NCI-H1930 (cell line): ENCODE measurements at places on chromosomes 2 and 18.

DNA sequence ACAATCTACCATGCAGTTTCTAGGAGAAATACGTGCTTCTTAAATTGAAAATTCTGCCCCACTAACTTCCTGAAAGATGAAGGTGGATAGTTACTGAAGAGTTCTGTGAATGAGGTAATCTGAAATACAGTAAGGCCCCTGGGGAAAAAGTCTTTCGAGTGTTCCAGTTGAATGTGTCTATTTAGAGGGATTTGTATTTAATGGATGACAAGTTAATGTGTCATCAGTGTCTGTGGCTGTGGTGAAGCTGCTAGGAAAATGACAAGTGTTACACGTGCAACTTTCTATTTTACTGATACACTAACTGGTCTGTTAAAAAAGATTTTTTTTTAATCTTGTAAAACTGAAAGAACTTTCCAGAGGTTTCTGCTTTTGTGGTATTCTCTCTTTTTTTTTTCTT, 384.6 kb downstream of the STK39 start:
- no peak for DNase-seq

DNA sequence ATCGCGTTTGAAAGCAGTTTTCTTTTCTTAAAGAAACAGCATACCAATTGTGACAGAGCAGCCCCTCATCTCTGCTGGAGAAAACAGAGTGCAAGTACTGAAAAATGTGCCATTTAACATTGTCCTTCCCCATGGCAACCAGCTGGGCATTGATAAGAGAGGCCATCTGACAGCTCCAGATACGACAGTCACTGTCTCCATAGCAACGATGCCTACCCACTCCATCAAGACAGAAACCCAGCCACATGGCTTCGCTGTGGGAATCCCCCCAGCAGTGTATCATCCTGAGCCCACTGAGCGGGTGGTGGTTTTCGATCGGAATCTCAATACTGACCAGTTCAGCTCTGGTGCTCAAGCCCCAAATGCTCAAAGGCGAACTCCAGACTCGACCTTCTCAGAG, 9.5 kb downstream of the GRHL1 start:
- DNase-seq, result no peak

DNA sequence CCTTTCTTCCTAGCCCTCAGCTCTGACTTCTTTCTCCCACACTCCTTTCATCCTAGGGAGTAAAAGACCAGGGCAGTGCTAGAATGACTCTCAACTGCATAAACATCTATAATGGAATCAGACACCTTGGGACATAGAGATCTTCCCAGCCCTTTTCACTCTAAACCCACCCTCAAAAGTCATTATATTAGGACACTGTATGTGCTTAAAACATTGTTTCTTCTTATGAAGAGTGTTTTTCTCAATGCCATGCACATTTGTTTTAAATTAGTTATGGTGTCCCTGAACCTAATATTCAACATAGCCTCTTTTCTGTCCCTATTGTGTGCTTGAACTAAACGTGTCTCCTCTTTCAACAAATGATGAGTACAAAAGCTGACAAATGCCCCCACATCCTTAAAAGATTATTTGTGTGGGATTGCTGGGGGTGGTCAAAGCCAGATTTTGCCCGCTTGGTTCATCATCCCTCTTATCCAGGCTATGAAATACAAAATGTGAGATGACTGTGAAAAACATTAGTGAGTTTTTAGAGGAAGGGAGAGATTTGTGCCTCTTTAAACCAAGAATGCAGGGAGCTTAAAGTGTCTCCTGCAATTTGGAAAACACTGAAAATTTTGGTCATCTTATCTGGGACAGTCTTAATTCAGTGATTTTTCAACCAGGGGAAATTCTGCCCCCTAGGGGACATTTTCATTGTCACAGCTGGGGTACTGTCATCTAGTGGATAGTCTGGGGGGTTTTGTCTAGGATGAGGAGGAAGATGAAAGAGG, 29.0 kb downstream of the SERPINB5 start:
- no peak for DNase-seq

DNA sequence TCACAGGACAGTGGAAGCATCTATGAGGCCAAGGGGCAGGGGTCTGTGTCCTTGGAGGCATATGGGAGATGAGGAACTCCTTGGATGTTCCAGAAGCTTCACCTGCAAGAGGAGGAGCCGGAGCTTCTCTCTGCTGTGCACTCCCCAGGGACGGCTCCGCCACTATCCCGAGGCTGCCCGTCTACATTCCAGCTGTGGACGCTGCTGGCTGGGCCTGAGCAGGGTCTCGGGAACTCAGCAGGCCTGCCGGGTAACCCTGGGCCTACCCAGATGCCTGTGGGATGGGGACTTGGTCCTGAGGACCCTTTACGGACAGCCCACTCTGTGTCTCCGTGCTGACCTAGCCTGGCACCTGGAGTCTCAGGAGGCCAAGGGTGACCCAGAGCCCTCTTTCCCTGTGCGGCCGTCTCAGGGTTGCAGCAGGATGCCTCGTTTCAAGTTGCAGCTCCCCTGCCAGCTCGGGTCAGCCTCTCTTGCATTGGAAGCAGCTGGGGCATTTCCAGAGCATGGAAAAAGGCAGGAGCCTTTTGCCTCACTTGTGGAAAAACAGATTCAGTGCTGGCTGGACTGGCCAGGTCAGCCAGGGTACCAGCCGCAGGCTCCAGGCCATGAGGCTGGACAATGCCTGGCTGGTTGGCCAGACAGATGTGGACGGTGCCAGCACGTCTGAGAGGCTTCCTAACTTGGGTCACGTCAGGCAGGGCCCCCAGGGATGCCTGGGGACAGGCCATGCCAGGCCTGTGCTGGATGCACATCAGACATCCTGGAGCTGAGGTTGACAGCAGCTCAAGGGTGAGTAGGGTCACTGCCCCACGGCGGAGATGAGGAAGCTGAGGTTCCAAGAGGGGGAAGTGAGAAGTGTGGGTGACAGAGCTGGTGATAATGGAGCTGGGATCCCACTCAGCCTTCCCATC, 41.5 kb downstream of the SCTR start:
- DNase-seq, result no peak

GRCh38 chr2:120367649-120368048, 21.7 kb downstream of the INHBB start:
- DNase-seq, result no peak

- DNase-seq, result no peak
These were observed 6.1 kb downstream of the STK11IP start for GRCh38 chr2:219603771-219604170.

DNA sequence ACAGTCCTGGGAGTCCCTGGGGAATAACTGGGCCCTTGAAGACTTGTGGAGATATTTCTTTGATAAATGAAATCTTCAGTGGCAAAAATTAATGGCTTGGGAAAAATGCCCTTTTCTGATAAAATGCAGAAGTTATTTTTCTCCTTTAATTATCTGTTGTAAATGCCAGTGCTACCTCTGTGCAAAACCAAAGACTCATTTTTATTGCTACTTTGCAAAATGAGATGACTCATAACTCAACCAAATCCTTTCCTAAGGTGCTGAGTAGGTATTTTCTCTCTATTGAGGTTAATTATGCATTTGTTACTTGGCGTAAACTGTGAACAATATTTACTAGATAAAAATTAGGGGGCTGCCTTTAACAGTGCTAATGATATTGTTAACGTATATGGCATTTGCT, 163.9 kb downstream of the DOK6 start:
- no peak for DNase-seq

DNA sequence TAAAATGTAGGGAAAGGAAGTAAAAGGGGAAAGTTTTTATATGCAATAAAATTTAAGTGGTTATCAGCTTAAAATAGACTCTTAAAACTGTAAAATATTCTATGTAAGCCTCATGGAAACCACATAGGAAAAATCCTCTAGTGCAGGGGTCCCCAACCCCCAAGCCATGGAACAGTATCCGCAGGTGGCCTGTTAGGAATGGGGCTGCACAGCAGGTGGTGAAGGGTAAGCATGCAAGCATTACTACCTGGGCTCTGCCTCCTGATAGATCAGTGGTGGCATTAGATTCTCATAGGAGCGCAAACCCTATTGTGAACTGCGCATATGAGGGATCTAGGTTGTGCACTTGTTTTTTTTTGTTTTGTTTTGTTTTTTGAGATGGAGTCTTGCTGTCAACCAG, 1409.3 kb upstream of the CDH2 start:
- DNase-seq, result no peak

GRCh38 chr18:60044290-60045006, 144.7 kb downstream of the PMAIP1 start:
- no peak for DNase-seq

GRCh38 chr2:406231-406630, 118.3 kb upstream of the ALKAL2 start:
- DNase-seq, result no peak

DNA sequence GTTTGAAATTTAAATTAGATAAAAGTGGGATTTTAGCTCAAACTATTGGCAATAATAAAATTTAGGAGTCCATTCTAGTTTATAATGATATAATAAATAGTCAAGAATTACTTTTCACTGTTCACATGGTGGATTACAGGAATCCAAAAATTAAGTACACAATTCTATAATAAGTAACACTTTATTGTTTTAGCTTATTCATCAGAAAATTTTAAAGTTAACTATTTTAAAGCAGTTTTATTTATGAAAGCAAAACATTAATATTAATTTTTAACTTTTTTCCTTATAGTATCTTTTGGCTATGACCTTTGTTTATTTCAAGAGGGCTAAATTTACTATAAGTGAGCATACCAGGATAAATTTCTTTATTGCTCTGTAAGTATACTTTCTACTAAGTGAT, 11.4 kb downstream of the SPDYA start:
- no peak for DNase-seq

DNA sequence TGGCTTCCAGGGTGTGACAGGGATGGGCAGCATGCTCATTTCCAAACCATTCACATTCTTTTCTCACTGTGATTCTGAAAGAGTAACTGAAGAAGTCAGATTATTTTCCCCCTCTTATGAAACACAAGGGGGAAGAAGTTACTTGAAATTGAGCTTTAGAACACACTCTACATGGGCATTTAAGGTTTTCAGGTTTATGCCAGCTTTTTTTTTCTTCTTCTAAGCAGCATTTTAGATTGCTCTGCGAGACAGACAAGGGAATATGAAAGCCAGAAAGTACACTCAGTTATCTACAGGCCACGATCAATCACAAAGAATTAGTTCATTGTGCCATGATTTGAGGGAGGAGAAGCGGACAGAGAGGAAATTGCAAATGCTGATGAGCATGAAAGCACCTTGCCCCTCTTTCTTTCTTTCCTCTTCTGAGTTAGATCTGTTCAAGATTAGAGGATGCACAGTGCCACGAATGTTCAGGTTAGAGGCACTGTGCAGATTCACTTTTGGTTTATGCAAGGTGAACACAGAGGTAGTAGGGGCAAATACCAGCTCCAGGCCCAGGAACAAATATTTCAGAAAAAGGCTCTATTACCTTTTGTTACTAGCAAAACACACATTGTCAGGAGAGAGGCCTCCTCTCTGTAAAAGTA, 49.2 kb downstream of the CXCR4 start:
- DNase-seq, result no peak

DNA sequence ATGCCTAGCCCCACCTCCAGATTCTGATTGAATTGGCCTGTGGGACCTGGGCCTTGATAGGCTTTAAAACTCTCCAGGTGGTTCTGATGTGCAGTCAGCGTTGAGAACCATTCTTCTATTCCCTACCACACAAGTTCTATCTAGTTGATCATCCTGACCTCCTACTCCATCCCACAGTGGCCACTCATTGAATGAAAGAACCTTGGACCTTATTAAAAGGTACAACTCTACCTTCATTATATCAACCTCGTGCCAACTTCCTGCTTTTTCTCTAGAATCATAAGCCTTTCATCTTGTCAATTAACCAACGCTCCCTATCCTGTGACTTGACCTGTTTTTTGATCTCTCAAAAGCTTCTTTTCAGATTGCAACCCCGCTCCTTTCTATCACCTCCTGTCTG, 55.8 kb downstream of the SLC40A1 start:
- no peak for DNase-seq

- DNase-seq, result no peak
These were observed 588.5 kb upstream of the ZEB2 start for GRCh38 chr2:145108361-145108778.

- no peak for DNase-seq
These were observed 320.9 kb upstream of the MC4R start for GRCh38 chr18:60693426-60693825.

- DNase-seq, result no peak
These were observed 161.7 kb downstream of the TFCP2L1 start for GRCh38 chr2:121123268-121123667.

DNA sequence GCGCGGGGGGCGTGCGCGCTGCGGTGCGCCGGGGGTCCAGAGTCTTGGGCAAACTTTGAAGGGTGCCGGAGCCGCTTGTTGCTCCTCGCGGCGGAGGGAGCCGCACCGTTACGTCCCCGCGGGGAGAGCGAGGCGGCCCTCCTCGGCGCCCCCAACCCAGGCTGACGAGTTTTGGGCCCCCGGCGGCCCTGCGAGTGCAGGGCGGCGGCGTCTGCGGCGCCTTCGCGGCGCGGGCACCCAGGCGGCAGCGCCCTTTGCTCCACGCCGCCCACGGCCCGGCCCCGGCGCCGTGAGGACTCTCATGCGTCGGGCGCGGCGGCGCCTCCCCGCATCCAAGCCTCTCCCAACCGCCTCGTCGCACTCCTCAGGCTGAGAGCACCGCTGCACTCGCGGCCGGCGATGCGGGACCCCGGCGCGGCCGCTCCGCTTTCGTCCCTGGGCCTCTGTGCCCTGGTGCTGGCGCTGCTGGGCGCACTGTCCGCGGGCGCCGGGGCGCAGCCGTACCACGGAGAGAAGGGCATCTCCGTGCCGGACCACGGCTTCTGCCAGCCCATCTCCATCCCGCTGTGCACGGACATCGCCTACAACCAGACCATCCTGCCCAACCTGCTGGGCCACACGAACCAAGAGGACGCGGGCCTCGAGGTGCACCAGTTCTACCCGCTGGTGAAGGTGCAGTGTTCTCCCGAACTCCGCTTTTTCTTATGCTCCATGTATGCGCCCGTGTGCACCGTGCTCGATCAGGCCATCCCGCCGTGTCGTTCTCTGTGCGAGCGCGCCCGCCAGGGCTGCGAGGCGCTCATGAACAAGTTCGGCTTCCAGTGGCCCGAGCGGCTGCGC, 814 bp downstream of the FZD7 start:
- DNase-seq, result no peak

GRCh38 chr2:204207866-204208265, 271.3 kb downstream of the ICOS start:
- DNase-seq, result no peak

DNA sequence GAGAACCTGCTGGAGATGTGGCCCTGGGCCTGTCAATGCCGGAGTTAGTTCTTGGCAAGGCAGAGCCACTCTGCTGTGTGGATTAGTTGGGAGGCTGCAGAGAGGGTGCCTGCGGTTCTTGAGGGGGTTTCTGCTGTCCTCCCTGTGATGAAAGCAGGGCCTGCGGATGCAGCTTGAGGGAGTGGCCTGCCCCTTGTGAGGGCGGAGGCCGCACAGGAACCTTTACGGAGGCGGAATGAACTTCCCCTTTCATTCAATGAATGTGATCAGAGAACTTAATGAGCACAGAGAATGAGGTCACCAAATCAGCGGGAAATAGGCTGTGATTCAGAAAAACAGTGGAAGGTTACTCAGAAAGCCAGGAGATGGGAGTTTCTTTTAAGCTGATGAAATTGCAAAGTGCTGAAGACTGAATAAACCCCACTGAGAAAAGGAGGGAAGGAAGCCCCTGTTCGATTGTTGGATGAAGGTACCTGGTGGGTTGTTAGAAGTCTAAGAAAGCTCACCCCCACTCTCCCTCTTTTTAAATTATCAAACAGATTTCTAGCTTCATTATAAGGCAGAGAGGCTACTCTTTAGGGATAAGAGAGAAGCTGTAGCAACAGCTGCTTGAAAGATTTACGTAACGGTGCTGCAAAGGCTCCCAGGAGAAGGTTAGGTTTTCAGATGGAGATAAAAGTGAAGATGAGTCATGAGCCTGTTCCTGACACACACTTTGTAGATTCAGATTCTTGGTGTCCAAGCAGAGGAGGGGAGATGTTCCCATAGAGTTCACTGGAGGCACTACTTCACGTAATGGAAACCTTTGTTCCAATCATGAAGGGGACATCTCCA, 47.4 kb downstream of the VWA3B start:
- DNase-seq, result no peak
